ENCODE measurements at places on chromosomes 3 and 15.

GRCh38 chr15:63601026-63601703 lies 4.0 kb downstream of the FBXL22 start:
- DNase-seq = peak; percentile 65

DNA sequence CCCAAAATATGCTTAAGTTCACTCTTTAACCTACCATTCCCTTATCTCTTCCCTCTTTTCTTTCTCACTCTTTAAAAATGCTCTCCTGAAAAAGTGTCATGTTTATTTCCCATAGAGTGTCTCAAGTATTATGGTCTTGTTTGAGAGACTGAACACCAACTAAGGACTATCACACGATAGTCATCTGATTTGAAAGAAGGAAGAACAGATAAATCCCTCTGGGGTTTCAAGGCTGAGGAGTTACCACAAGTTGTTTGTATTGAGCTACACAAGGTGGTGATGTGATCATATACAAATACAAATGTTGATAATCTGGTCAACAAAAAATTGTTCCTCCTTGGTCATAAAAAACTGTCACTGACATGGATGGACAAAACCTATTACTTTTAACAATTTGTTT lies 13.8 kb downstream of the MEIS2 start:
- DNase-seq = no peak

DNA sequence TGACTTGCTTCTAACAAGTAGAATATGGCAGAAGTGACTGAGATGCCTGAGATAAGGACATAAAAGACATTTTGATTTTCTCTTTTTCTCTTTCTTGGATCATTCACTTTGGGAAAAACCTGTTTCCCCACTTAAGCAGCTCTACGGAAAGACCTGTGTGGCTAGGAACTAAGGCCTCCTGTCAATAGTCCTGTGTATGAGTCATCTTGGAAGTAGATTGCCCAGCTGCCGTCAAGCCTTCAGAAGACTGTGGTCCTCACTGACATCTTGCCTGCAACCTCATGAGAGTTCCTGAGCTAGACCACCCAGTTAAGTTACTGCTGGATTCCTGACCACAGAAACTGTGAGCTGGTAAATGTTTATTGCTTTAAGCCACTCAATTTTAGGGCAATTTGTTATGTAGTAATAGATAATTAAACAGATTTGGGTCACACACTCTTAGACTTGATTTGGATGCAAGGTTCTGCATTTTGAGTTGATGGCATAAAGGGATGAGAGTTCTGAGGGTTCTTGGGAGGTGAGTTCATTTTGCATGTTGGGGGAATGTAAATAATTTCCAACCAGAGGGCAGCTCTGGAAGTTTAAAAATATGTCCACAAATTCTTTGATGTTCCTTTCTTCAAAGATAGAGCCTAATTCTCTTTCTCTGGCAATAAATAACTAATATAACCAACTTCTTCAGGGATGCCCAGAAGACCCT lies 229.2 kb downstream of the SQOR start:
- no peak for DNase-seq

DNA sequence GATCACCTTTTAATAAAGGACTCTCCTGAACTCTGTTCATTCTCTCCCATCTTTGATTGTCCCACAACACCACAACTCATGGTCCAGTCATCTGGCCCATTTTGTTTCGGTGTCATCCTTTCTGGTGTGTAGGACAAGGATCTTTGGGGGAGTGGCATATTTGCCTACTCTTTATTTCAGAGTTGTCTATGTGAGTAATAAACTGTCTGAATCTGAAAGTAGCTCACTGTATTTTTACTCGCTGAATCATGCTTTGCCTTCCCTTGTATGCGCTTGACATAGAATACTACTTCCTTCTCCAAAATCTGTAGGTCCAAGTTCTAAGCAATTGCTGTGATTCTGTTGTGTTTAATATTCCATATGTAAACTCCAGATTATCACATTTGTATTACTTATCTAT lies 29.9 kb upstream of the NOX5 start:
- no peak for DNase-seq

DNA sequence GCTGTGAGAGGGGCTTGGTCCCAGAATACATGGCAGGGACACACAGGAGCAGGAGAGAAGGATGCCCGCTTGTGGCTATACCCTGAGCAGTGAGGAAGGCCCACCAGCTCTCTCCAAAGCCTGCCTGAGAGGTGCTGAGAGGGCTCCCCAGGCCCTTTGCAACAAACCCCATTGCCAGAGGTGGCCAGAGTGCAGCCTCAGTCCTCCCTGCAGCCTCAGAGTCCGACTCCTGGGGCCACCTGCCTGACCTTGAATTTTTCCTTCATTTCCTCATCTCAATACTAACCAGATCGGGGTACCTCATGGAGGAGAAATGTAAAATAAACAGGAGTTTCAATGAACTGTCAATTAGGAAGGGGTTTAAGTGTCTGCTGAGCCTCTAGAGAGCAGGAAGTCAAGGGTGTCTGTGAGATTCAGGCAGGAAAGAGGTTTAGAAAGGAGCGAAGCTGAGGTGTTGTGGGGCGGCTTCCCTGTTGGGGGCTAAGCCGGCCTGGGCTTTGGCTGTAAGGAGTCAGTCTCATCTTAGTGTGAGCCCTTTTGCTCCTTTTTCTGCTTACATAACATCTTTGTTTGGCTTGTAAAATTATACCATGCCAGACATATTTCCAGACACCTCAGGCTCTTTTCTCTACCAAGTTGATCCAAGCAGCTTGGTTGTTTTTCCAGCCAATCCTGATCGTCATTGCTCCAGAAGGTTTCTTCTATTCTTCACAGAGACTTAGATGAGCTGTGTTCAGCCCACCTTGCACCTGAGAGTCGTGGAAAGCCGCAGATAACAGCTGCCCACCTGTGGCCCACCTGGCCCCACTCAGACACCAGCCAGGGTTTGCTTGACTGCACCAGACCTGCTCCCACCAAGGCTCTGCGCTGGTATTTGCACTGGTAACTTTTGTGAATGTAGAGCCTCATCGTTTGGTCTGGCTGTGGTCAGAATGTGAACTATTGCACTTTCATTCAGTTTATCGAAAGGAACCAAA lies 36.7 kb downstream of the CMTM7 start:
- DNase-seq = no peak

DNA sequence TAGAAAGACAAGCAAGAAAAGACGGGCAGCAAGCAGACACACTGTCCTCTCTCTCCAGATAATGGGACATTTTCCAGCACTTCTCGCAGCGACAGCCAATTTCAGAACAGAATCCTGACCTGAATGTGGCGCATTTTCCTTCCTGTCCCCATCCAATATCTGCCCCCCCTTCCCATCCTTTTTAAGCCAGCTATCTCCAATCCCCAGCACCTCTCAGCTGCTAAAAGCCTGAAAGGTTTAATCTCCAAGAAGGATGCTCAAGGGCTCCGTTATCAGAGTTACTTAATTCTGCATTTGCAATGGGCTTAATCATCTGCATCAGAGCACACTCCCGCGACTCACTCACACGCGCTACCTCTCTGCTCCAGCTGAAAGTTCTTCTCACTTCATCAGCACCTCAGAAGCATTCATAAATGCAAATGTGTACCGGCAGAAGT lies 50.5 kb downstream of the SRGAP3 start:
- DNase-seq = no peak

GRCh38 chr3:114499976-114500375 lies 206.1 kb downstream of the TIGIT start:
- DNase-seq = no peak

DNA sequence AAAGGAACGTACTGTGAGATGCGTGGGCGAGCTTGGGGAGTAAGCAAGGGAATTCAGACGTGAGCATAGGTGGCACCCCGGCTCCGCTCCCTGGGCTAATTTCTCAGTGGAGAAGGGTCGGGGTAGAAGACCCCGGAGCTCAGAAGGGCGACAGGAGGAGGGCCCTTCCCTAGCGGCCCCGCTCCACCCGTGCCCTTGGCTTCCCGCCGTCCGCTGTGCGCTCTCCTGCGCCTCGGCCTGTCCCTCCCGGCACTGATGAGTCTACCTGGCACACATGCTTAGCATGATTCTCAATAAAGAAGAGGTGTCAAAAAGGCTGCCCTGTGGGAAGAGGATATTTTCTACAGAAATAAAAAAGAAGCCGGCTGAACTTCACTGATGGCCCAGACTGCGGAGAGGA lies 292.7 kb downstream of the OCA2 start:
- no peak for DNase-seq

DNA sequence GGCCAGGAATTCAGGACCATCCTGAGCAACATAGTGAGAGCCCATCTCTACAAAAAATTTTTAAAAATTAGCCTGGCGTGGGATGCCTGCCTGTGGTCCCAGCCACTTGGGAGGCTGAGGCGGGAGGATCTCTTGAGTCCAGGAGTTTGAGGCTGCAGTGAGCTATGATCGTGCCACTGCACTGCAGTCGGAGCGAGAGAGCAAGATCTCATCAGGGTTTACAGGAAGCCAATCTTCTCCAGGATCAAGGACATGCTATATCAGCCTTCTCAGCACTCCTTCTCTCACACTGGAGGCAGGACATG lies 451 bp upstream of the STOML1 start:
- no peak for DNase-seq

DNA sequence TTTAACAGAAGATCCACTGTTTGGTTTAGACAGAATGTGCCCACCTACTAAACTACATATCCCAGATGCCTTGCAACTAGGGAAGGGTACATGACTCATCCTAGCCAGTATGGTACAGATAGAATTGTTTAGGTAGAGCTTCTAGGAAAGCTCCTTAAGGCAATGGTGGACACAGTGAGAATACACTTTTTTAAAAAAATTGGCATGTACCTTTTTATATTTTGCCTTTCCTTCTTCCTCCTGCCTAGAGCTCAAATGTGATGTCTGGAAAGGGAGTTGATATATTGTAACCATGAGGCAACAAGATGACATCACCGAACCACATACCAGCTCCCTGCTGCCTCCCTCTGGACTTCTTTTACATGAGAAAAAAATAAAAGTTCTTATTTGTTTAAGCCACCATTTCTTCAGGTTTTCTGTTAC lies 14.4 kb upstream of the C3orf80 start:
- DNase-seq = peak; percentile 59

GRCh38 chr3:78565712-78566111 lies 1202.1 kb downstream of the ROBO1 start:
- DNase-seq = no peak

GRCh38 chr15:73984208-73984979 lies 7.7 kb downstream of the STOML1 start:
- no peak for DNase-seq

DNA sequence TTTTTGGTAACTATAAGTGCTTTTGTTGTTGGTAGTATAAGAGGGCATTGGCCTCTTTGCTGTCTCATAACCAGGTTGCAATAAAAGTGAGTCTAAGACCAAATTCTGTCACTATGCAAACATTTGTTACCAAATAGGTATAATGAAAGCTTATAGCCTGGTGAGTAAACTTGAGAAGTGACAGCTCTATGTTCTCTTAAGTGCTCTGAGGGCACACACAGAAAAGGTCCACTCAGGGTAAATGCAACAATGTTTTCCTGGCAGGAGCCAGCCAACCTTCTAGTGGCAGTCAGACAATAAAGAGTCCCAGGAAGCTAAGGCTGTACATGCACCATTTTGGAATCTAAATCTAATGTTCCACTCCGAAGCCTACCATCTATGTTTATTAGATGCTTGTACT lies 262.1 kb upstream of the TGFBR2 start:
- DNase-seq = no peak
